Spleen (tissue), 13 donors: ENCODE measurements at places on chromosomes 1 and 21.
A peak's percentile ranks its signal among the peaks of the same experiment; 100 is the strongest.

DNA sequence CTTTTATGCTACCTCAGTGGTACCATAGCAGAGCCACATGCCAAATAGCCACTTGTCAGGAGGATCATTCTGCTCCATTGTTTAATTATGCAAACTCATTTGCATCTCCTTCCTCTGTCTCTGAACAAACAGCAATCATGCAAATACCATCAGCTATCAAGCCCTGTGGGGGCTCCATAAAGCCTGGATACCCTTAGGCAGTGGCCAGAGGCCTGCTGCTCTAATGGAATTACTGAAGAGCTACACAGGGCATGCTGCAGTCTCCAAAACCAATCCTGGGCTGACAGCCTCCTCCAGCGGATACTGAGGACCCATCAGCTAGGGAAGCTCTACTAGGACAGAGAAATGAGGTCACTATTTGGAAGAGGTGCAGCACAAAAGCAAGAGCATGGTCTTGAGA is 376.3 kb downstream of the KCNH1 start:
- no peak for DNase-seq

DNA sequence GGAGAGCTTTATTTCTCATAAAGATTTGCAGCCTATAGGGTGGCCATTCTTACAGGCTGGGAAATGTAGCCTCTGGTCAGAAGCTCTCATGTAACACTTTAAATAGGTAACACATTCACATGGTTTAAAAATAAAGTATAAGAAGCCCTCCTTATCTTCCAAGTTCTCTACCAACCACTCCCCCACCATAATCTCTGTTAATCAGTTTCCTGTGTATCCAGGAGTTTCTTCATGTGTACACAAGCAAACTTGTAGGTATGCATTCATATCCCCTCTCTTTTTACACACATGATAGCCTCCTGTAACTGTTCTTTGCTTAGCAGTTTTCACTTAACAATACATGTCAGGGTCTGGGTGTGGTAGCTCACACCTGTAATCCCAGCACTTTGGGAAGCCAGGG is 4.9 kb upstream of the STMN1 start:
- no peak for DNase-seq

DNA sequence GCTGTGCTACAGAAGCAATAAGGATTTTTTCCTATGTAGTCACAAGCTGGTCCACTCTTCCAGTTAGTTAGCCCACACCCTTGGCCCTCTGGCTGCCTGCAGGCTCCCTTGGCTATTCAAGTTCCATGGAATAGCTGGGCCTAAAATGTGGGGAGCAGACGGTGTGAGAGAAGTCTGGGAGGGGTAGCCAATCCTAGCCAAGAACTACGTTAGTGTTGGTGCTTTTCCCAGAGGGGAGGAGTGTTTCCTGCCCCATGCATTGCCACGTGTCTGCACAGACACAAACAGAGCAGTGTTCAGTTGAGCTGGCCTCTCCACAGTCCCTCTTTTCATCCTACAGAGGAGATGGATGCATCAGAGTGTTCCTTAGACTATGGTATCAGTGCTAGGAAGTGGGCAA is 59.0 kb upstream of the IPO9 start:
- no peak for DNase-seq

DNA sequence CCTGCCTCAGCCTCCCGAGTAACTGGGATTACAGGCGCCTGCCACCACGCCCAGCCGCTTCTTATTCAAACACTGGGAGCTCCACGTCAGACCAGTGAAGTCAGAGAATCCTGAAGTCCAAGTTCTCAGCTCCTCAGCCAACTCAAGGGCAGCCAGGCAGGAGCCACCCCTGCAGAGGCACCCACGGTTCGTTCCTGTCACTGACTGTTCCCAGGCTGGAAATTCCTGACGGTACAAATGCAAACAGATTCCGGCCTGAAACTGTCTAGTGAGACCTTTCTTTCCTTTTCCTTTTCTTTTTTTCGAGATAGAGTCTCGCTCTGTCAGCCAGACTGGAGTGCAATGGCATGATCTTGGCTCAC is 11.7 kb downstream of the SLC35E2B start:
- peak; percentile 32 for DNase-seq

DNA sequence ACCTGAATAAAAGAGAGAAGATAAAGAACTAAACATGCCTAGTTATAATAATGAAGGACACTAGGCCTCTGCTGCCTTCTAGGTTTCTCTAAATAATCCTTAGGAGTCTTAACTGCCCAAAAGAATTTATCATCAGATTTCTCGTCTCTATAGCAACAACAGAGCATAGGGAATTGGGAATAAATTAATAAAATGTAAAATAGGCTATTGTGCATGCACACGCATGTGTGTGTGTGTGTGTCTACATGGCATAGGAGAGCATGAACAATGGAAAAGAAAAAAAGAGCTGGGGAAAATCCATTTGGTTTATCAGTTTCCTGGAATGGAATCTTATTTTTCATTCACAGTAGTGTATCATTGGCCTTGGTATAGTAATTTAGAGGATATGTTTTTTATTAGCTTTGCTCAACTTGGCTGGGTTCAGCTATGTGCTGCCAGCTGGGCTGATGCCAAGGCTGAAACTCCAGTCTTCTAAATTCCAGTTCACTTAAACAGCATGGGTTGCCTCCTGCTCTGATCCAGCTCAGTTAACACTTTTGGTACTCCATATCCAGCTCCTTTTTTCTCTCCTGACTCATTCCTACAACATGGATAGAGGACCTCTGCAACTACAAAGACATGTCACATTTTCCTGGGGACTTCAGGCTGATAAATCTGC is 80.6 kb upstream of the SLFNL1 start:
- peak; percentile 73 for DNase-seq

- DNase-seq: no peak
Observed at GRCh38 chr1:232613752-232614381, 16.1 kb downstream of the SIPA1L2 start.

GRCh38 chr1:40844887-40845878 is 17.0 kb downstream of the CITED4 start:
- peak; percentile 13 for DNase-seq

- no peak for DNase-seq
Observed at GRCh38 chr1:56430141-56430839, 149.1 kb downstream of the PLPP3 start.

- no peak for DNase-seq
Observed at GRCh38 chr21:18666725-18667124, 263.1 kb upstream of the TMPRSS15 start.

GRCh38 chr1:229227298-229227919 is 43.5 kb upstream of the RAB4A start:
- peak; percentile 95 for DNase-seq

DNA sequence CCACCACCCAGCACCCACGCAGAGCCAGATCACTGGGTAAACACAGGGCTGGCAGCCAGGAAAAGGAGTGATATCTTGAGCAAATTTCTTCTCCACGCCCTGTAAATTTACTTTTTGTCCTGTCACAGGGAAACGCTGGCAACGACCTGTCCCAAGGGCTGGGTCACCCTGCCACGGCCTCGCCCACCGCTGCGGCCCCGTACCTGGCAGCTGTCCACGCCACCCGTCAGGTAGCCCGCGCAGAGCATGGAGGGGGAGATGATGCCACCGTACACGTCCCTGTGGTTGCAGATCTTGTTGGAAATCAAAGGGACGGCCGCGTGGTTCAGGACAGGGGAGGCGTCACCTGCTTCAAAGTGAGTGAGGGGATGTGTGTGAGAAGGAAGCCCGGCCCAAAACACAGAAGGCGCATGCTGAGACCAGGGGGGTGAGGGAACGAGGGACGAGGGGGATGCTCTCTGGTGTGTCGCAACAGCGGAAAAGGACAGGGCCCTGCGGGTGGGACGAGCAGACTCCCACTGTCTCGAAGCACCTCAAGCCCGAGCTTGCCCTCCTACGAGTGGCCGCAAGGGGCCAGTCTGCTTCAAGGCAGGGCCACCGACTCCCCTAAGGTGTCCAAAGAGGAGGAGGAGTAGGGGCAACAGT is 10.1 kb upstream of the TFF1 start:
- DNase-seq: peak; percentile 67

GRCh38 chr21:41753006-41753898 is 13.6 kb downstream of the RIPK4 start:
- DNase-seq: no peak

DNA sequence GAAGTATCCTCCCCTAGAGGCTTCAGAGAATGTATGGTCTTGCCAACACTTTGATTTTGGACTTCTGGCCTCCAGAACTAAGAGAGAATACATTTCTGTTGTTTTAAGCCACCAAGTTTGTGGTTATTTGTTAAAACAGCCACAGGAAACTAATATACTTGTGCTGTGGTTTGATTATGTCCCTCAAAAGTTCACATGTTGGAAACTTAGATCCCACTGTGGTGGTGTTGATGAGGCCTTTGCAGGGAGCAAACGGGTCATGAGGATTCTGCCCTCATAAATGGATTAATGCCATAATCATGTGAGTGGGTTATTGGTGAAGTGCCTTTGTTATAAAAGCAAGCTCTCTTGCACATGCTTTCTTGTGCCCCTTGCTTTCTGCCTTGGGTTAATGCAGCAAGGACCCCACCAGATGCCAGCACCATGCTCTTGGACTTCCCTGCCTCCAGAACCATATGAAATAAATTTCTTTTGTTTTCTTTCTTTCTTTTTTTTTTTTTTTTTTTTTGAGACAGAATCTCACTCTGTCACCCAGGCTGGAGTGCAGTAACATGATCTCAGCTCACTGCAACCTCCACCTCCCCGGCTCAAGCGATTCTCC is 157.3 kb downstream of the CLIC6 start:
- DNase-seq: no peak

GRCh38 chr1:52867087-52867863 is 24.7 kb downstream of the ZYG11A start:
- no peak for DNase-seq

- DNase-seq: no peak
Observed at GRCh38 chr1:76302711-76303339, 228.3 kb downstream of the ST6GALNAC3 start.

DNA sequence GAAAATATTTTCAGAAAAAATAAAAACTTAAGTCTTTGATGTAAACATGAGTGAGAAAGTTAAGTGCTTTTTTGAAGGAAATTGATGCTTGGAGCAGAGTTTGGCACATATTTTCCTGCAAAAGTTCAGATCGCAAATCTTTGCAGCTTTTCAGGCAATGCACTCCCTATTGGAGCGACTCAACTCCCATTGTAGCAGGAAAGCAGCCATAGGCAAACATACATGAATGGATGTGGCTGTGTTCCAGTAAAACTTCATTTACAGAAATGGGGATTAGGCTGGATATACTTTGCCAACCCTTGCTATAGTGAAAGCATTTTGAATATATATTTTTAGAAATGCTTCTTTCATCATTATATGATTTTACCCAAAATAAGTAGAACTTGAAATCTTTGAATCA is 8.1 kb downstream of the AGL start:
- DNase-seq: no peak

DNA sequence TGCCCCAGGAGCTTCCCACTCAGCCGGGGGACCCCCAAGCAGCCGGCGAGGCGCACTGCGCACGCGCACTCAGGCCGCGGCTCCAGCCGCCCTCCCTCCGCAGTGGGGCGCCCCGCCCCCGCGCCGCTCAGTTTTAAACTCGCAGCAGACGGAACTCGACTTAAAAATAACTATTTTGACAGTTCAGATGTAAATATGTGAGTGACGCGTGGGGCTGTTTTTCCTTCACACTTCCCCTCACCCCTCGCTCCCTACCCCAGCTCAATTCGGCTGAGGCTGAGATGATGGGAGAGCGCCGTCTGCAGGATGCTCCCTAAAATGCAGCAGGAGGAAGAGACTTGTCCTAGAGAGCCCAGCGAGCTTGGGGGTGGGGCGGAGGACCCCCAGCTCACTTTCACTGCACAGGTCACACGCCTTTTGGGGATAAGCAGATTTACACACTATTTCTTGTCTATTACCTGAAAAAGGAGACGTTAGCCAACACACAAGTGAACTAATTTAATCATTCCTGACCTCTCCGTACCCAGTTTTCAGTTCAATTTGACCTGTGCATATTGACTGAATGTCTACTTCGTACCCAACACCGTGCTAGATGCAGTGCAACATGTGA is 8.9 kb upstream of the LEMD1 start:
- DNase-seq: peak; percentile 84
